Stimulated activated CD4-positive, alpha-beta T cell treated with anti-CD3 and anti-CD28 coated beads, Interleukin-4, amount 100 ng/mL, for 4 hours (primary cell): ENCODE measurements at places on chromosomes 7 and 10.

DNA sequence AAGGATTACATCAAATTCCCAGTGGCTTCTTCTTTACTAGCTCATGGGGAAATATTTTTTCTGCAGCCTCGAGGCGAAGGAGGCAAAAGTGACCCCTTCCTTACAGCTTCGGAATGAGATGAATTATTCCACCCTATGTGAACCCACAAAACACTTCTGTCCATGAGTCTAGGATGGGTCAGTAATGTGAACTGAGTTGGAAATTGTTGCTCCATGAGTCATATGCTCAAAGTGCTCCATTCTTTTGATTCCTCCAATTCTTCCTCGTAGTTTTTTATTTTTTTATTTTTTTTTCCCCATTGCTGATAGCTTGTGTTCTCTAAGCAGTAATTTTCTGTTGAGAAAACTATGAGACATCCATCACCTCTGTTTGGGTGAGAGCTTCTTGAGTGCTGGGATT is 31.7 kb upstream of the FAM204A start:
- DNase-seq, result no peak

DNA sequence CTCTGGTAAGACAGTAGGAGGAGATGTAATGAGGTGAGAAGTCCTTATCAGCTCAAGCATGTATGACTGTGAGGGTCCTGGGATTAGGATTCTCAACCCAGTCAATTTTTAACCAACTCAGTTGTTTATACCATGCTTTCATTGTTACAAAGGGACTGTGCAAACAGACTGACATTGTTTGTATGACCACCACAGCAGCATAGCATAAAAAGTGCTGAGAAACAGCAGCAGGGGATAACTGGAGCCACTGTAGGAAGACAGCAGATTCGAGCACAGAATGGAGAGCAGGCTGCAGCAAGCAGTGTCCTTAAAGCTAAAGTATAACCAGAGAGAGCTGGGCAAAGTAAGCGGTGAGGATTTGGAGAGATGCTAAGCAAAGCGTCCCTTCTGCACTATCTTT is 829.5 kb downstream of the REEP3 start:
- DNase-seq, result no peak

DNA sequence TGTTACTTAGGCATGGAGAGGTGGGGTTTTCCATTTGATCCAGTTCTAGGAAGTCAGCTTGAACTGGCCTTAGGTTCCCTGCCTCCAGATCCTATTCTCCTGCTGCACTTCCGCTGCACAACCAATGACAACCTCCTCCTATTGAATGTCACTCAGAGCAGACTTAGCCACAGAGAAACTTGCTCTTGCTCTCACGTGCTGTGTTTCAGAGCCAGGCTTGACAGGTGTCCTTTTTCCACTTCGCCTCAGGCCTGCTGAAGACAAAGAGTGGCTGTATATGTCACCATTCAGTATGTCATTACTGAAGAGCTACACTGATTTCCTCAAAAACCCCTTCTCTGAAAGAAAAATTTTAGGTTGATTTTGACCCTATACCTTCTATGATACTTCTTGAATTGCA is 115.4 kb upstream of the ETV1 start:
- DNase-seq, result no peak

- DNase-seq, result no peak
These were observed 474.9 kb downstream of the PTPRN2 start for GRCh38 chr7:158112571-158113320.

GRCh38 chr10:117134056-117134305 is 4.1 kb downstream of the VAX1 start:
- DNase-seq, result no peak
